ENCODE measurements at places on chromosomes 1 and 21.

DNA sequence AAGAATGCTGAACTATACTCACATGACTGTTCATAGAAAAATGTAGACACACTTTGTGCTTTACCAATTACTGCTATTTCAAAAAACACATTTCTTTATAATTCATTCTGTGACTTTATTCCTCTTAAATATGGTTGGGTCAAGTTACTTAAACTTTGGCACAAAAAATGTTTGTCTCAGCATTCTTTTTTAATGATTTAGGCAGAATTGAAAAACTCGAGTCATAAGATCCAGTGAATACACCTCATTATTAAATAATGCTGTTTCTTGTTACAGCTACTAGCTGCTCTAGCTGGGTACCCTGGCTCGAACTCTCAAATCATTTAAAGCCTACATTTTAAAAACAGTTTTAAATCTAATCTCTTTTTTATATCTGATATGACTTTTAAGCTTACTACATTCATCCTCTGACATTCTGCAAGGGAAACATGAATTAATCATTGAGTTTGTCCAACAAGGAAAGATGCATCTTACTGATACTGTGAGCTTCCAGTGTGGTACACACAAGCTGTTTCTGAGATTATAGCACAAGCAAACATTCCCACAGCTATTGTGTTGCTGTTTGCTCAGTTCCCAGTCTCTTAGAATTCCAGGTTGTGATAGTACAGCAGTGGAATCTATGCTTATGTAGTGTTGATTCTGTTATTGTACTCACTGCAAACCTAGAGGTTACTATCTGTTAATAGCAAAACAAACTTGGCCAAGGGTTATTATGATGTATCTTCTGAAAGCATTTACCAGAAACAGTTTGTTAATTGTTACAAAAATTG lies 746.5 kb downstream of the USP25 start:
- DNase-seq, result no peak

- DNase-seq, result no peak
Measured at GRCh38 chr1:156376958-156377919, 8.2 kb downstream of the RHBG start.

DNA sequence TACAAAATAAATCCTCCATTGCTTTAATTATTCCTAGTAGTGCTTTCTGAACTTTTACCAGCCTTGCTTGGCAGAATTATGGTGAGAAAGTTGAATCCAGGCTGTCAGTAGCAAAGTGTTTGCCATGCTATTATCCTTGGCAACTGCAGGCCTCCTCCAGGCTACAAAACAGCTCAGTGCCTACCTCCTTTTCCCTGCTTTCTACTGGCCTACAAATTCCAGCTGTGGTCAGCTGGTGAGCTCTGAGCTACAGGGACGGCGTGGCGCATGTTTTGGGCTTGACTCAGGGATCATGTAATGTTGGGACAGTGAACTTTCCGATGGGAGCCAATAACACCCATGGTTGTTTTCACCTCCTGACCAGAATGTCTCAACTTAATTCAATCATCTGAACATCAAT lies 456.1 kb upstream of the ADAMTS5 start:
- DNase-seq, result no peak

GRCh38 chr1:168504064-168504837 lies 39.5 kb downstream of the XCL2 start:
- DNase-seq, result no peak

DNA sequence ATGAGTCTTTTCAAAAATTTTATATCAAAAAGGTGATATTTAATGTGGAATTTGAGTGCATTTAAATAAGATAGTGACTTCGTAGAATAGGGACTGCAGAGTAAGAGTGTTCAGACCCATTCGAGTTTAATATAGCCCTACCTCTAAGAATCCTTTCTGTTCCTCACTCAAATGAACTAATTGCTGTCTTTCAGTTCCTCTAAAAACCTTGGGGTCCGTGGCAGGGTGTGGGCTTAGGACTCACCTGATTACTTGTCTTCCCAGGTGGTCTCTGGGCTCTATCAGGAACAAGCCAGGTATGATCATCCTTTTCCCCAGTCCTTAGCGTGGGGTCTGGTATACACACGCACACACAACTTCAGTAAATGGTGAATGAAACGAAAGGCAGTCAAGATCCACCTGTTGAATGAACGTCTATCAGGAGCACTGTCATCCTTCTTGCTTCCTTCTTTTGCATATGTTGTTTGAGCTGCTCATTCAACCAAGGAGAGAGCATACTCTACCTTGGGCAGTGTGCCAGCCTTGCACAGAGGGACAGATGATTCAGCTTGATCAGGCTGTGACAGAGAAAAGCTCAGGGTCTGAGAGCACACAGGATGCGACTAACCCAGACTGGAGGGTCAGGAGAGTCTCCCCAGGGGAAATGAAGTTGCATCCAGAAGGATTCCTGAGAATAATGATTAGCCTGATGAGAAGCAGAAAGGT lies 1.2 kb upstream of the RNF11 start:
- peak; percentile 44 for DNase-seq

DNA sequence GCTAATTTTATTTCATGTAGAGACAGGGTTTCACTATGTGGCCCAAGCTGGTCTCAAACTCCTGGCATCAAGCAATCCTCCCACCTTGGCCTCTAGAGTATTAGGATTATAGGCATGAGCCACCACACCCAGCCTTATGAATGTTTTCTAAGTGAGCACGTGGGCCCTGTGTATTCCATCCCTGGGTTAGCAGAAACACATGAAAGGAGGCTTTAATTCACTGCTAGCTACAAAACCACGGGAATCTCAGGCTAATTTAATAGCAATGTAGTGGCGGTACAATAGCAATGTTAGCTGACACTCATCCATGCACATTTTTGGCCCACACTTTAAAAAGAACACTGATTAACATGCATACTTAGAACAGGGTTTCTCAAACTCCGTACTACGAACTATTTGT lies 32.0 kb downstream of the VTCN1 start:
- DNase-seq, result no peak

- no peak for DNase-seq
Measured at GRCh38 chr1:7265771-7266371, 480.6 kb downstream of the CAMTA1 start.

DNA sequence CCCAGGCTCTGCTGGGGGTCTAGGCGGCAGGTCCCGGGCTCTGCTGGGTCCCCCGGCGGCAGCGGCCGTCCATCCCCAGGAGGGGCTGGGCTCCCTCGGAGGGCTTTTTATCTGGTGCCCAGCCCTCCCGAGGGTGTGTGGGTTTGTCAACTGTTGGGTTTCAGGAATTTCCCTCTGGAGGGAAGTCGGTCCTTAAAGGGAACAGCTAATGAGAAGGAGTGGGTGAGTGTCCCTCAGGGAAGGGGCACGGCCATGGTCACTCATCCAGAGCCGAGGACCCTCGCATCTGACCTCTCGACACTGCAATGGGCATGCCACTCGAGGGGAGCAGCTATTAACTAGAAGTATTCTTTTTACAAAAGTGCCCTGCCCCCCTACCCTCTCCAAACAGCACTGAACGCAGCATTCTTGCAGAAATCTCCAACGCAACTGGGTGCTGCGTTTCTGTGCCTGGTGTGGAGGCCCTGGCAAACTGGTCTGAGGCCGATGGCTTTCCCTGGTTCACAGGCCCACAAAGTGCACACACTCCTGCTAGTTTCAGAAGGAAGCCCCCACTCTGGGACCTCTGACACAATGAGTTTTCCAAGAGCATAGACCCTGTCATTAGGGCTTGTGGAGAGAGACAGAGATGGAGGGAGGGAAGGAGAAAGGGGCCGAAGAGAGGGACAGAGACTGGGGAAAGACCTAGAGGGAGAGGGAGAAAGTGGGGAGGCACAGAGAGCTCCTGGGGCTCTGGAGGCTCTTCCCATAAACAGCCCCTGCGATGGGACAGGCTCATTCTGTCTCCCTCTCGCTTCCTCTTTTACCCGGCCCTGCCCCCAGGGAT lies 1.0 kb upstream of the TSPEAR start:
- peak; percentile 6 for DNase-seq

Measured in activated T-cell treated with anti-CD3 and anti-CD28 coated beads, Interleukin-2, amount 50 U/mL, for 1 hour (primary cell).